AG10803 (cell line): ENCODE measurements at places on chromosomes 16 and 17.
A peak's percentile ranks its signal among the peaks of the same experiment; 100 is the strongest.

DNA sequence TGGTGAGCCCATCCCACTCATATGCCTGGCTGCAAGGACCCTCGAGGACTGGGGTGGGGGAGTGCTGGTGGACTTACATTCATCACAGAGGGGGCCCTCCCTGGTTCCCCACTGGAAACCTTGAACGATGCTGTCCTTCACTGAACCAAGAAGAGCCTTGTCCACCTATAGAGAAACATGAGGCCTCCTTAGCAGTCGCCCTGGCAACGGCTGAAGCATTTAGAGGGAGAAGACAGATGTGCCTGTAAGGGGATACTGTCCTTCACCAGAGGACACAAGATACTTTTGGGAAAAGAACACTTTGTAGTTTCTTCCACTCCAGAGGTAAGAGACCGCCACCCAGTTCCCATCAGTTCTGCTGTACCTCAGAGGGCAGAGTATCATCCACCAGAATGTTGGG, 6.5 kb downstream of the HIGD1B start:
- DNase-seq, result no peak

DNA sequence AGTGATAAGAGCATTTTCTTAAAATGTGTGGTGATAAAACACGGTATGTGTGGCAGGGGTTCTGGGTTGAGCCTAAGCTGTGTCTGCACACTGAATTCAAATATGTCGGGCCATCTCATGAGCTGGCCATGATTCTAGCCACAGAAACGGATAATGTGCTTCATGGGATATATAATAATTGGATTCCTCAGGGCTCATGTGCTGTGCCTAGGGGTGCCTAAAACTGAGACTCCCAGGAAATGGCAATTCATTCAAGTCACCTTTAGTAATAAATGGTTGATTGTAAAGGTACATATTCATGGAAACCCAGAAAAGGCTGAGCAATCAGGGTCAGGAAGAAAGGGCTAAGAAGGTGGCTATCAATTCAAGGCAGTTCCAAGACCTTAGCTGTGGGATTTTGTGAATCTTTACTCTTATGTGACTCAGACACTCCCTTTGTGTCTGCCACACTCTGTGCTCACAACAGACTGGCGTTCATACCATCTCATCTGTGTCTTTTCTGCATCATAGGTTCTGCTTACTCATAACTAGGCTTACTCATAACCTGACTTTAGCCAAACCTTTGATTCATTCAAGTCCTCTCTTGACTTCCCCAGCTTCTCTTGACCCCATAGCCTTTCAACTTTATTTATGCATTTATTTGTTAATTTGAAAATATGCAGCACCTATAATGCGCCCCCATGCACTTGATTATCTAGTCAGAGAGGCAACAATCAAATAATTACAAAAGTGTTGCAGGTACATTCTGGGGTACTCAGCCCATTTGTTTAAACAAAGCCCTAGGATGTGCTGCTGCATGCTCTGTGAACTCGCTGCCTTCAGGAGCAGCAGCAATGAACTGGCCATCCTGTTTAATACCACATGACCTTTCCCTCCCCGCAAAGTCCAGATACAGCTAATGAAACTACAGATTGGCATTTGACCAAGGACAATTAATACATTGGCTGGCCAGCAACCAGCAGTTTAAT, 28.4 kb upstream of the MED13 start:
- DNase-seq, result peak; percentile 81

GRCh38 chr17:21131137-21131536, 4.4 kb downstream of the DHRS7B start:
- DNase-seq, result peak; percentile 5

DNA sequence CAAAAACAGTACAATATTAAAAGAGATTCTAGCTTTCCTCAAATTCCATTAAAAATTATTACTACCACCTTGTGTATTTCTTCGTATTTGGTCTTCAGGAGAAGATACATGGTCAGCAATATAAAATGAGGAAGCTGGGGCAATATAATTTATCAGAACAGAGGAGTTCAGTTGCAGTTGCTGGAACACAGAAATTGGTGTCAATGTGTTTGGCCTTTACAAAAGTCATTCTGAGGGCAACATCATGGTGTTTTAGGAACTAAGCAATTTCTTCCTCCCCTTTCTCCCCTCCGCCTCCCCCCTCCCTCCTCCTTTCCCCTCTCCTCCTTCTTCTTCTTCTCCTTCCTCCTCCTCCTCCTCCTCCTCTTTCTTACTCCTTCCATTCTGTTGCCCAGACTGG, 102.1 kb downstream of the YPEL2 start:
- DNase-seq, result no peak

GRCh38 chr16:70759666-70760065, 41.3 kb downstream of the VAC14 start:
- no peak for DNase-seq

- DNase-seq, result no peak
These were observed 62.9 kb downstream of the ADCY9 start for GRCh38 chr16:4053301-4053845.

DNA sequence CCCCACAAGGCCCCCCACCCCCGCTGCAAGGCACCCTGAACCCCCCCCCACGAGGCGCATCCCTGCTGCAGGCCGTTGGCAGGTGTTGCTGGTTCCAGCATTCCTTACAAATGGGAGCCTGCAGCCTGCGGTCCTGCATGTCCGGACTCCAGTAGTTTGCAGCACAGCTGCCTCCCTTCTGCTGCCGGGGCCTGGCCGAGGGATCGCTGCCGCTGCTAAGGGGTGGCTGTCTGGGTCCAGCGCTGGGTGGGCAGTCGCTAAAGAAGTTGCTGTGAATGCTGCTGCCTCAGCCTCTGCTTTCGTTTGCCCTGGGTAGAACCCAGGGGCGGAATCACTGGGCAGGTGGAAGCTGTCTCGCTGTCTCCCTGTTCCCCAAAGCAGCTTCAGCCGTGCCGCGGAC, 11.8 kb downstream of the UTS2R start:
- no peak for DNase-seq

DNA sequence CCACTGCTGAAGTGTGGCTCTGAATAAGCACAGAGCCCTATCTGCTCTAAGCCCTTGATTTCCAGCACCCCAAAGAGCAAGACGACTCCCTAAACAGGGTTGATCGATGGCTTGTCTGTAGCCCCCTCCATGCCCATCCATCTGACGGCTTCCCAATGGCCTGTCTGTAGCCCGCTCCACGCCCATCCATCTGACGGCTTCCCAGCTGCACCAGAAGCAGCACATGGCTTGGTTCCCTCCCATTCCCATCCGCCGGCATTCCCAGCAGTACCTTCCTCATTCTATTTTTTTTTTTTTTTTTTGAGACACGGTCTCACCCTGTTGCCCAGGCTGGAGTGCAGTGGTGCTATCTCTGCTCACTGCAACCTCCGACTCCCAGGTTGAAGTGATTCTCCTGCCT, 64.5 kb downstream of the RBFOX3 start:
- no peak for DNase-seq

GRCh38 chr16:19130852-19131824, 17.4 kb downstream of the ITPRIPL2 start:
- DNase-seq, result peak; percentile 81
